Nasal cavity respiratory epithelium epithelial cell of viscerocranial mucosa (primary cell): ENCODE measurements at places on chromosomes 13 and 19. TPM values are rescaled to one million over a fixed set of nuclear protein-coding genes. Genes with fewer than 3 reads are reported as not detected.

The VPS36 gene
- total RNA-seq = 24.6 and 40.2 TPM in 2 replicates

The SUPT20H gene
- total RNA-seq = 34.2 and 54.0 TPM in 2 replicates

The GPX4 gene
- 220 and 224 TPM in 2 replicates for total RNA-seq

The ALOX5AP gene
- total RNA-seq = 0.34 and 0.85 TPM in 2 replicates

The TUBA3C gene
- total RNA-seq = not detected in 2 replicates
